ENCODE measurements at places on chromosomes 6 and 20. TPM values are rescaled to one million over a fixed set of nuclear protein-coding genes. Genes with fewer than 3 reads are reported as not detected.

Gene PRL
- not detected for total RNA-seq

DNA sequence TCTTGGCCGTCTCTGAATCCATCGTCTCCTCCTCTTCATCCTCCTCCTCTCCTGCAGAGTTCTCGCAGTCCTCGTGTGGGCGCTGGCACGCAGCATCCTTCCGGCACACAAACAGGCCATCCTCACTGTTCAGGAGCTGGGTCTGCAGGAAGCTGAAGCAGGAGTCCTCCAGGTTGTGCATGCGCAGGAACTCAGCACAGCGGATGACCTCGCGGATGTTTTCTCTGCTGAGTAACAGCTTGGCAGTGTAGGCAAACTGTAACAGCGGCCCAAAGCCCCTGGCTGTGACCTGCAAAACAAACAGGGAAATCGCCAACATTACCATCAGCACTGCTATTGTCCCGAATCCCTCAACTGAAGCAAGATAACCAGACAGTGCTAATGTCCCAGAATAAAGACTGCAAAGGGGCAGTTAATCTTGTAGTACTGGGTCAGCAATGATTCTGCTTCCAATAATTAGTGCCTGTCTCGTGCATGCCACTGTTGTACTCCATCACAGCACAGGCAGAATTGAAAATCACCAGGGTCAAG lies 57.4 kb downstream of the GJA10 start:
- DNase-seq: peak; percentile 55

DNA sequence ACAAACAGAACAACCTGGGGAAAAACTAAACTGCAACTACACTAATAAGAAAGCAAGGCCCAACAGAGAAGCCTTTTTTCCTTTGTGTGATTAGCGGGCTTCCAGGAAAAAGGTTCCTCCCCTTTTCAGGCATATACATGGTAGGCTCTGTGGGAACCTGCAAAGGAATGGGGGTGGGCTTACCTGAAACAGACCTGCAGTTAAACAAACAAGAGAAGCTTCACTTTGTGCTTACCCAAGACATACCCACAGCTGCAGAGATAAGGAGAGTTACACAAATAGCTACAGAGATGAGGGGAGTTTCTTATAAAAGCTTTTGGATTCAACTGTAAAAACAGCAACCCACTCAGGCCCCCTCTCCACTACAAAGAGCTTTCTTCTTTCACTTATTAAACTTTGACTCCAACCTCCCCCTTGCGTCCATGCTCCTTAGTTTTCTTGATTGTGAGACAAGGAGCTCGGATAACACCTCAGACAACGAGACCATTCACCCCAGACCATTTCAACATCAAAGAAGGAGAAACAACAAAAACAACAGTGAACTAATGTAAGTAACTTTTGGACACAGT lies 30.9 kb downstream of the RNF146 start:
- DNase-seq: no peak

Gene TCF15
- total RNA-seq: not detected

DNA sequence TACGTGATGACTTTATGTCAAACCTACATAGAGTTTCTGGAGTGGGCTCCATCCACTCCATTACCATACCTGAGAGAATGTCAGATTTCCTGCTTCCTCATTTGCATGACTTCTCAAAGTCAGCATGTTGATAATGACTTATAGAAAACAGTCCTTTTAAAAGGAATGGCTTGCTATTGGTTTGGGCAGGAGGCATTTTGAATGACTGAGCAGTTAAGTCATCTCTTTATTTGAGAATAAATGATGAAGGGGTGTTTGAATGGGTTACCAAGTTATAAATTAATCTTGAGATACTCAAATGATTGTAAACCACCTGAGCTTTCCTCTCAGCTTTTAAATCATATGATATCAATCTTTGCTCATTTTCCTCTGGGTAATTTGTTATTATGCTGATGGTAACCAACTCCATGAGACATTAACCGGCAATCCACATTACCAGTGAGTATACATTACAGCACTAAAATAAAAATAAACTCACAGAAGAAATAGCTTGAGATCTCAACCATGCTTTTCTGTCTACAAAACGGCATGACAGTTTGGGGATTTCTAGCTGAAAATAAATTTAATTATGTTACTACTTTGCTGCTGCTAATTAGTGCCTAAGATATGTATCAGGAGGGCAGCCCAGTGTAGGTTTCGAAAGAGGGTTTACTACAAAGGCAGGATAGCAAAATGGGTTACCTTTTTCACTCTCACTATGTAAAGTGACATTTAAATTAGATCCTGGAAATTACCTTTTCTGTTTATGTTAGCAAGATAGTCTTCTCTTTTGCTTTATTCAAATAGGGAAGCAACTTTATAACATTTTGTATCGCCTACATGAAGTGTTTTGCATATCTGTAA lies 78.8 kb downstream of the RPS12 start:
- DNase-seq: no peak

DNA sequence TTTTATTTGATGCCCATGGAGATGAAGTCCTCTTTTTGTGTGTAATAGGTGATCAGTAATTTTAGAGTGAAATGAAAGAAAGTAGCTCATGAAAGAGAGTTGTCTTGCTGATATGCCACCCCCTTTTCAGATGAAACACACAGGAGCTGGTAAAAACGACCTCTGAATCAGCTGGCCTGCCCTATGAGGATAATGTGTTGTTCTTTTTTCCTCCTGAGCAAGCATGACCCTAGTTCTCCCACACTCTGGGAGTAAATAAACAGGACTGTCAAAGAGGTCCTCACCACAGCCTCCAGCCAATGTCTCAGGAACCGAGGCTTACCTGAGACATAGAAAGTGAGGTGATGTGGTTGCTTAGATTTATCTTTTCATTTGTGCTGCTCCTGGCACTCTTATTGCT lies 29.5 kb downstream of the GPX5 start:
- no peak for DNase-seq

Gene PAX1
- total RNA-seq: not detected

Gene PSMF1
- 163 TPM for total RNA-seq

- DNase-seq: no peak
These were observed 123.3 kb downstream of the TBX18 start for GRCh38 chr6:84641076-84641475.

GRCh38 chr6:47239546-47239945 lies 70.2 kb downstream of the TNFRSF21 start:
- DNase-seq: no peak

Gene TCP11
- total RNA-seq: 0.46 TPM

DNA sequence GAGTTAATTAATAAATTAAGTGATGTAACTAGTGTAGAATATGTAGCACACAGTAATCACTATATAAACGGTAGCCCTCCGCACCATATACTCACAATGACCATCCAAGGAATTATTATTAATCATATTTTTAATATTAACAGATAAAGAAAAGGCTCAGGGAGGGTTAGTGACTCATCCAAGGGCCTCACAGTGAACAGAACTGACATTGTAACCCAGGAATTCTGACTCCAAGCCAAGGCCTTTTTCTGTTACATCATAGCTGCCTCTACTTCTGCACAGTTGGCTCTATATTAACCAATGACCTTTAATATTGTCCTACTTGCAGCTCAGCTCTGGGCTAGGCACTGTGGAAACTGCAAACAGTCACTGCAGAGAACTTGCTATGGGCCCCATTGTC lies 117.5 kb upstream of the SIRPG start:
- DNase-seq: no peak

GRCh38 chr6:33607784-33608161 lies 13.3 kb upstream of the ITPR3 start:
- DNase-seq: no peak

Gene ZC3H12D
- 0.36 TPM for total RNA-seq

DNA sequence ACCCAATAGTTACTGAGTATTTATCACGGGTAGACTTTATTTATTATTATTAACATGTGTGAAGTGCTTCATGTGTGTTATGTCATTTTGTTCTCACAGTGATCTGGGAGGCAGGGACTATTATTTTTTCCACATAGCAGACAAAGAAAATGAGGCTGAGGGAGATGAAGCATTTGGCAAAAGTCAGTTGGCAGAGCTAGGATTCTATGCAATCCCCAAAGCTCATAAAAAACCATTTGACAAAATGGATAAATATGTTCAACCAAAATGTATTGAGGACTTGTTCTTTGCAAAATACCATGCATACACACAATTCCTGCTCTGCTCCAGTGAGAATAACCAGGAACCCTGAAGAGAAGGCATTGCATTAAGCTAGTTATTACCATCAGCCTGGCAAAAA lies 184.4 kb downstream of the HS3ST5 start:
- no peak for DNase-seq
